Right cardiac atrium (tissue), 5 donors: ENCODE measurements at places on chromosomes 7 and 10. TPM values are rescaled to one million over a fixed set of nuclear protein-coding genes. Genes with fewer than 3 reads are reported as not detected.

DNA sequence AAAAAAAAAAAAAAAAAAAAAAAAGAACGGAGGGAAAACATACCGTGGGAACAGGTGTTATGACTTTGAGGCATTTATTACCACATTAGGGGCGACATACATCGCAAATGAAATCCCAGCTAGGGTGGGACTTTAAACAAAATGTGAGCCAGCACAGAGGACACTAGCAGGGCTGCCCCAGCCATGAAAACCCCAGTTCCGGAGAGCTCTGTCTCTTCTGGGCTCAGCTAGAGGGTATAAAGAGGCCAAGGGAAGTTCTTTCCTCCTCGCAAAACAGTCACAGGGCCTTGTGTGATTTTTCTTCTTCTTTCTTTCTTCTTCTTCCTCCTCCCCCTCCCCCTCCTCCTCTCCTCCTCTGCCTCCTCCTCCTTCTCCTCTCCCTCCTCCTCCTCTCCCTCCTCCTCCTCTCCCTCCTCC is 59.9 kb upstream of the ECHDC3 start:
- no peak for DNase-seq

Gene GARS1
- total RNA-seq: 40.5 TPM

DNA sequence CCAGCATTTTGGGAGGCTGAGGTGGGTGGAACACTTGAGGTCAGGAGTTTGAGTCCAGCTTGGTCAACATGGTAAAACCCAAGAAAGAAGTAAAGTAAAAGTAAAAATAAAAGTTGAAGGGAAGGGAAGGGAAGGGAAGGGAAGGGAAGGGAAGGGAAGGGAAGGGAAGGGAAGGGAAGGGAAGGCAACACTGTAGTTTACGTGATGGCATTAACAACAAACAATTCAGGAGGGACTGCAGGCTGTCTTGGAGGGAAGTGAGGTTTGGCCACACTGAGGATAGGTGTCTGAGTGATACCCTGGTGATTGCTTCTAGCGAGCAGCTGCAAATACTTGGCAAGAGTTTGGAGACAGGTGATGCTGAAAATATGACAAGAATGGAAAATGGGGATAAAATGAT is 298.0 kb downstream of the CALN1 start:
- no peak for DNase-seq

Gene RSU1
- 48.2 TPM for total RNA-seq

GRCh38 chr7:21063106-21063505 is 276.4 kb upstream of the SP8 start:
- no peak for DNase-seq
